ENCODE measurements at places on chromosomes 2 and 18.

DNA sequence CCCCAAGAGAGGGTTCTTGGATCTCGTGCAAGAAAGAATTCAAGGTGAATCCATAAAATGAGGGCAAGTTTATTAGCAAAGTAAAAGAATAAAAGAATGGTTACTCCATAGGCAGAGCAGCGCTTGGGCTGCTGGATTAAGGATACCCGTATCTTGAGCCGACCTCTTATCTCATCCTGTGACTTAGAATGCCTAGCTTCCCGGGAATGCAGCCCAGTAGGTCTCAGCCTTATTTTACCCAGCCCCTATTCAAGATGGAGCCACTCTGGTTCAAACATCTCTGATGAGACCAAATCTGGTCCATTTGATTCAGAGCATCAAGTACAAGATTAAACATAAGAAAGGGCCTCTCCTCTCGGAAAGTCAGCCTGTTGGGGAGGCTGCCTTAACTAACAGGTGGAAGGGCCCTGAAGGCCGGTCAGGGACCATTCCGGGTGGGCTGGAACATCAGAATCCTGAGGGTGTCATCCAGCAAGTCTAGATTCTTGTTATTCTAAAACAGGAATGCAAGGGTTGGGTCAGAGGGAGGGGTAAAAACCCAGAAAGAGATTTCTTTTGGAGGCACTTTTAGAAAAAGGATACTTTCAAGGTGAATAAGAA is 5.8 kb downstream of the PSD4 start:
- no peak for DNase-seq

GRCh38 chr2:130332271-130333073 is 10.2 kb upstream of the IMP4 start:
- DNase-seq: peak; percentile 77

DNA sequence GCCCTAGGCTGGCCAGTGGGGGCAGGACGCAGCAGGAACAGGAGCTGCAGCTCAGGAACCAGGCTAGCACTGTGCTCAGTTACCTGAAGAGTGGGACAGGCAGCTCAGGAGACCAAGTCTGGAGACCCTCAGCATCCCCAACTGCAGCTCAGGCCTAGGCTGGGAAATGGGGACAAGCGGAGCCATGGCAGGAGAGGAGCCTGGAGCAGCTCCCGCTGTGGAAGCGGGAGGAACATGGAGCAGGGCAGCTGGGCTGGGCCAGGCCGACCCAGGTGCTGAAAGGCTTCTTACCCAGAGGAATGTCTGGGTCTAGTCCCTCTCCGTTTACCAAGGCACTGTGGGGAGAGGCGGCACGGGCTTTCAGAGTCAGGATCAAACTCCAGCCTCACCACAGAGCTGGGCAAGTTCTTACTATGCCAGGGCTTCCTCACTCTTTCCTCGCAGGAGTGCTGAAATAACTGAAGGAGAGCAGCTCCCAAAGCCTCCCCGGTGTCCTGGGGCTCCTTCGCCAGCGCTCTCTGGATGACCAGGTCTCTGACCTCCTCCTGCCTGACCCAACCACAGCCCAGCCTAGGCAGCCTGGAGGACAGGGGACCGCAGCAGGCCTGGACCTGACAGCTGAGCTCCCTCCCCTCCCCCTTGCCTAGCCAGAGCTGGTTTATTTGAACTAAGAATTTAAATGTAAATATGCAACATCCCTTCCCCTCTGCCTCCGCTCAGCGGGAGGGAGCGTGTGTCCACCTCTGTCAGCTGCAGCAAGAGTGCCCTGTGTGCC is 247.8 kb upstream of the SIX2 start:
- no peak for DNase-seq

DNA sequence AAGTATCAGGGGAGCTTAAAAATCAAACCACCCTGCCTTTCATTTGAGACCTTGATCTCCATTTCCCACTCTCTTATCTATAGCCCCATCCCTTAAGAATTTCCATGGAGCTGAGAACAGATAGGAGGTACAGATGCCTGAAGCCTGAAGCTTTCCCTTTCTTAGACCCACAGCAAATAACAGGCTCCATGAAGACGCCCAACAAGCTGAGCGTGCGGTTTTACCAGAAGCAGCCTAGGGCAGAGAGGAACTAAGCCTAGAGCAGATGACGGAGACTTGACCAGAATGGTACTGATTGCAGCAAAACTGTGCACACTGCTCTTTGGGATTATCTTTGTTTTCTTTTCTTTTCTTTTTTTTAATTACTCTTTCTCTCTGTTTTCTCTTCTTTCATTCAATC is 1.7 kb upstream of the ERBB4 start:
- DNase-seq: no peak

- no peak for DNase-seq
Observed at GRCh38 chr2:137886083-137886831, 78.0 kb upstream of the HNMT start.

DNA sequence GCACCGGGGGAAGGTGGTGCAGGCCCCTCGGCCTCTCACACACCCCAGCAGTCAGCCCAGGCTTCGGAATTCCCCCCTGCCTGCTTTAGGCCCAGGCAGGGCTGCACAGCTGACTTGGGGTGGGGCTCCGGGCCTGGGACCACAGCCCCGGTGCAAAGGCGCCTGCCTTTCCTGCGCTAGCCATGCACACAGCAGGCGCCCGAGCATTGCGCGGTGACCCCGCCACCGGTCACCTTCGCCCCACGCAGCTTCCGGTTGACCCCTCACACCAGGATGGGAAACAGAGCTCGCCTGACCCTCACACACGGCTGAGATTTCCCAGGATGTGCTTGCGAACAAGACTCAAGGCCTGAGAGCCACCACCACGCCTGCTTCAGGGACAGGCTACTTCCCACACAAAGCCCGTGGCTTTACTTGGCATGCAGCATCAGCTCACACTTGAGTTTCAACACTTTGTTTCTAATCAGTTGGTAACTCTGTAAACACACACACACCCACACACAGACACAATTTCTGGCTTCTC is 46.0 kb downstream of the SLC66A2 start:
- no peak for DNase-seq
